Renal cortex interstitium (tissue), 15 donors: ENCODE measurements at places on chromosomes 12 and 14. TPM values are rescaled to one million over a fixed set of nuclear protein-coding genes. Genes with fewer than 3 reads are reported as not detected.

Gene CLEC1B
- polyA plus RNA-seq, result 0.48 TPM

Gene FBLN5
- 163 TPM for polyA plus RNA-seq

Gene SLC39A5
- 50.6 TPM for polyA plus RNA-seq

Gene KLHDC1
- 5.3 TPM for polyA plus RNA-seq

Gene ZC2HC1C
- 9.3 TPM for polyA plus RNA-seq

Gene TTC7B
- polyA plus RNA-seq, result 38.2 TPM

Gene KERA
- not detected for polyA plus RNA-seq

Gene POTEM
- not detected for polyA plus RNA-seq

Gene IGF1
- 3.0 TPM for polyA plus RNA-seq

Gene SELPLG
- 2.5 TPM for polyA plus RNA-seq

Gene B3GNT4
- polyA plus RNA-seq, result 5.2 TPM

Gene NEDD1
- 29.9 TPM for polyA plus RNA-seq

Gene KIF21A
- 44.3 TPM for polyA plus RNA-seq

Gene CCDC85C
- polyA plus RNA-seq, result 22.9 TPM

Gene ACSM4
- polyA plus RNA-seq, result not detected

Gene KRT77
- polyA plus RNA-seq, result not detected

Gene FGD6
- 11.5 TPM for polyA plus RNA-seq
